ENCODE measurements at places on chromosomes 11 and 22.

DNA sequence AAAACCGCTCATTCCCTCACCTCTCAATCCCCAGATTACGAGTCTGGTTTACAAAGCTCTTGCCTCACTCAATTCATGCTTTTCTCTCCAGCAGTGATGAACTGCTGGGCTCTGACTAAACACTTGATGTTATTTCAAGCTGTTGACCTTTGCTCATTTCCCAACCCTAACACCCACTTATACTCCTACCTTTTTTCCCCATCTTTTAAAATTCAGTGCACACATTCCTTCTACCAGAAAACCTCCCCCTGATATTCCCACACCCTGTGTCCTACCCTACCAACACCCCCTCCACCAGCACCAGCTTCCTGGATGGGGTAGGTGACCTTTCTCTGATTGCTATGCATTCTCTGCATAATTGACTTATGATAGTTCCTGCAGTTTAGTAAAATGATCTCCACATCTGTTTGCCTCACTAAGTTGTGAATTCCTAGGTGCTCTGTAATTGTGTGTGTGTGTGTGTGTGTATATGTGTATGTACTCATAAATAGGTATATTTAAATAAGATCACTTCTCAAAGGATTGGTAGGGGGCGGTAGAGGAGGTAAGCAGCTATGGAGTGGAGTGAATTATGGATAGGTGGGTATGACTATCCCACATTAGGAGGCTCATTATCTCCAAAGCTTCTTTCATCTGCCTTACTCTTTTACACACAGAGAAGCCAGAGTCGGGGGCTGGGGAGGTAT lies 842 bp downstream of the HEPACAM start:
- peak; percentile 73 for DNase-seq

DNA sequence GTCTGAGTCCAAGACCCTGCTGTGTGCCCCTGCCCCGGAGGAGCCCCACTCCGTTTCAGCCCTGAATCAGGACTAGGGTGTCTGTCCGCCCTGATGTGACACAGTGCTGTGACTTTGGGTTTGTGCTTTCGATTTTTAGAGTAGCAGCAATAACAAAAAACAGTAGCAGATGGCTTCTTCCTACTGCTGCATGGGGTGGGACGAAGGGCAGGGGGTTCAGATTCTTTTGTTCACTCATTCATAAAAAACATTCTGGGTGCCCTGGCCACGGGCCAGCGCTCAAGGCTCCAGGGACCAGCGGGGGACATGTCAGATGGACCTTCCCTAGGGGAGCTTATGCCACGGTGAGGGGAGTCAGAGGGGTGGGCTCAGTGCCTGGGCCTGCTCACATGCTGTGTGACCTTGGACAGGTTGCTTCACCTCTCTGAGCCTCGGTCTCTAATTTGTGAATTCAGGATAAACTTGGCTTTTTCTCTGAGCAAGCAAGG lies 24.6 kb upstream of the PRR5 start:
- no peak for DNase-seq

DNA sequence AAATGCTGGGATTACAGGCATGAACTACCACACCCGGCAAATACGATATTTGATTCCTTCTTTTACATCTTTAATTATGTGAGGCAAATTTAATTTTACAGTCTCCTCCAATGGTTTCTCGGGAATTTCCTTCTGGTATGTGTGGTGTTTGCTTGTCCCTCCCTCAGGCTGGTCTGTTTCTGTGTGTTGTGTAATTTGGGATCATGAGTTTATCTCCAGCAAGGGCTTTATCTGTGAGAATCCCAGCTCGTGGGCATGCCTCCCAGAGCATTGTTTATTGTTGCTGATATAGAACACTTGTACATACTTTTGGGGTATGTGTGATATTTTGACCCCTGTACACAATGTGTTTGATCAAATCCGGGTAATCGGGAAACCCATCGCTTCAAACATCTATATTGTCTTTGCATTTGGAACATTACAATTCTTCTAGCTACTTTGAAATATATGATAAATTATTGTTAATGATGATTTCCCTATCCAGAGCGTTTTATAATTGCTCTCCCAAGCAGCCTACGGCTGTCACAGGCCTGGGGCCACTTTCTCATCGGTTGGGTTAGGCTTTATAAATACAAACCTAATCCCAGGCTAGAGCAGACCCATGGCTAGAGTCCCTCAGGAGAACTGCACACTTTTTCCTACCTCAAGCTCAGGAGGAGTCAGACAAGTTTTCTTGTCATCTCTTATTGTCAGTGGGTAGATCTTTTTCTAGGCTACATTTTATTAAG lies 15.0 kb upstream of the PRR5 start:
- DNase-seq: peak; percentile 78

GRCh38 chr11:21625982-21626381 lies 566.9 kb upstream of the ANO5 start:
- no peak for DNase-seq

DNA sequence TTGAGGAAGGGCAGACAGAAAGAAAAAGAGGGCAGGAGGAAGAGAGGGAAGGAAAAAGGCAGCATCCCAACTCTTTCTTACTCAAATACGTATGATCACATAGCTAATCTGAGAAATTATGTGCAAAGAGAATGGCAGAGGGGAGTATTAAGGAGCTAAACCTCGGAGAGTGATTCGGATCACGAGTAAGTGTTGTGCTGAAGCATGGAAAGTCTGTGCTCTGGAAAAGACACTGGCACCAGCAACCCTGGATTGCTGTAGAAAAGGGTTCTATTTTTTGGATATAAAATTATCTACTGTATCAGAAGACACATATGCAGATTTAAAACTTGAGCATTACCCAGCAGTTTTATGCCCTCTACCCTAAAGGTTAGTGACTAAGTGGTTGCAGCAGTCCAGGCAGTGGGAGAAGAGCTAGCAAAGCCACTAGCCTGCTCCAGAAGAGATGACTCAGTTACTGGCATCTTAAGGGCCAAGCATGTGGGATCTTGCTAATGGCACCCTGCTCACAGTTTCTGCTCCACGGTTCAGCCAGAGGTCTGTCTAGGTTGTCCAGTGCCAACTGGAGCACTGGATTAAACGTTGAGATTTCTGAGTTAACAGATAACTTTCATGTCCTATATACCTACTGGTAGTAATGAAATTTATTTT lies 151.7 kb downstream of the SWAP70 start:
- DNase-seq: peak; percentile 36

DNA sequence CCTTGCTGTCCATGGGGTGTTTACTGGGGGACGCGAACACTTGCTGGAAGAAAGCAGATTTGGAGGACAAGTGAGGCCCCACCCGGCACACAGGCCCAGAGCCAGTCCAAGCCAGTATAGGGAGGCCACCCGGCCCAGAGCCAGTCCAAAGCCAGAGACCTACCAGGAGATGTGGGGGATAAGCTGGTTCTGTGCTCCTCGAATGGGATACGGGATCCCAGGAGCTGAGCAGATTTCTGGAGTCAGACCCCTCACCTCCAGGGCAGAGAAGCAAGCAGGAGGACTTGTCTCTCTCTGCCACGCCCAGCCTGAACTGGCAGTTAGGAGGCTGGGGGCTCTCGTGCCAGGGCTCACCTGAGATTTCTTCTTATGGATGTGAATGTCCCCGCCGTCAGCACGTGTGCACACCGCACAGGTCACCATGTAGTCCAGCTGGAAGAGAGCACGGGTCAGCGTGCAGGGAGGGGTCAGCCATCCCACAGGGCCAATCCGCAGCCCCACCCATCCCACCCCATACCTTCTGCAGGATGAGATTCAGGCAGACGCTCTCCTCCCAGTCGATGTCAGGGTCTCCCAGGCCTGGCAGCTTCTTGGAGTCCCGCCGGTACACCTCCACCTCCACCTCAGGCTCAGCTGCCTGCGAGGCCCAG lies 35.3 kb downstream of the KIAA0930 start:
- no peak for DNase-seq

DNA sequence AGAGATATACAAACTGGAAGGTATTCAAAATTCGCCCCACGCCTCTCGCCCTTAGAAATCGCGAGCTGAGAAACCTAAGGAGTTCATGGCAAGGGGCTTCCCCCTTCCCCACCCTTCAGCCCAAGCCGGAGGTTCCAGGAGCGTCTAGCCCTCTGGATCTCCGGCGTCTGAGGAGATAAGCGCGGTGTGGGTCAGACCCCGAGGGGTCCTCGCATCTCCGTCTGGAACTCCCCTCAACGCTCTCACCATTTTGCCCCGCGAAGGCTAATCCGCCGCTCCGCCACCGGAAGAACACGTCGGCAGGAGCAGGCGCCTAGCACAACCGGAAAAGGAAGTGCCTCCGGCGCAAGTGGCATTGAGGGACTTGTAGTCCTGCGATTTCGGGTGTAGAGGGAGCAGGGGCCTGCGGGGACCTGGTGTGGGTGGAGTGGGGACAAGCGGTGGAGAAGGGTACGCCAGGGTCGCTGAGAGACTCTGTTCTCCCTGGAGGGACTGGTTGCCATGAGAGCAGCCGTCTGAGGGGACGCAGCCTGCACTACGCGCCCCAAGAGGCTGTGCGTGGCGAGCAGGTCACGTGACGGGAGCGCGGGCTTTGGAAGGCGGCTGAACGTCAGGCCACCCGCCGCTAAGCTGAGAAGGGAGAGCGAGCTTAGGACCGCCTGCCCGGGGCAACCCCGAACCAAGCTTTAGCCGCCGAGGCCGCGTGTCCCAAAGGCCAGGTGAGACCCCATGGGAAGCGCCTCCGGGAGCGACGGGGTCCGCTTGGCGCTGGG lies at the start of the genes FEN1 and TMEM258:
Gene FEN1, plus strand, starts transcription at position 602 of the 773 bp plus-strand sequence. CDS start 2,451 bp downstream, outside the sequence.
Gene TMEM258, minus strand, starts transcription at position 290 of the 773 bp plus-strand sequence. Its CDS starts 41 bp downstream, at position 249.
- DNase-seq: peak; percentile 94

- no peak for DNase-seq
Measured at GRCh38 chr11:118415062-118415738, 13.8 kb downstream of the ATP5MG start.

GRCh38 chr11:69094111-69094914 lies 45.6 kb downstream of the TPCN2 start:
- no peak for DNase-seq

GRCh38 chr22:35409783-35410662 lies 10.1 kb downstream of the MCM5 start:
- DNase-seq: no peak

DNA sequence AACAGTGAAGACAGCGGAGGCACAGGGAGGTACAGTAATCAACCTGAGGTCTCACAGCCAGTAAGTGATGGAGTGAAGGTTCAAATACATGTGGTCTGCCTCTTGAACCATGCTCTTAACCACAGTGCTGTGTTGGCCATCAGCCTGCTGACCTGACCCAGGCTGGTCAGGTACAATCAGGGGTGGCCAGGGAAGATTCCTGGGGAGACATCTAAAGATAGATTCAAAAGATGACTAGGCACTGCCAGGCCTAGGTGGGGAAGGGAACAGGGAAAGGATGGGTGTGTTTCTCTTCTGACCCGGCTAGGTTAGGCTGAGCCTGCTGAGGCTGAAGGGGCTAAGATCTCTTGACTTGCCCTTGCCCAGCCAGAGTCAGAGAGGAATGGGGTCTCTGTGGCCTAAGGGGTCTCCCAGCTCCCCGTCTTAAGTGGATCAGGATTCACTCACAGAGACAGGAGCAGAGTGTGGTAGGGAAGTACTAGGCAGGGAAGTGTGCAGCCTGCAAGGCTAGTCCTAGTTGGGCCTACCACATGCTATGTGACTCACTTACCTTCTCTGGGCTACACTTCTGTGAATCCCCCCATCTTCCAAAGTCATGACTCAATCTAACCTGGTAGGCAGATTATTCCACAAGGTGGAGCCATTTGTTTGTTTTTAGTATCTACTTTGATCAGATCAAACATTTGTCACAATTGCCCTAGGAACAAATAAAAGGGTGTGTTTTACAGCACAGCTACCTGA lies 10.4 kb upstream of the SREBF2 start:
- DNase-seq: peak; percentile 76

- no peak for DNase-seq
Measured at GRCh38 chr22:23547818-23548500, 32.1 kb downstream of the IGLL1 start.

DNA sequence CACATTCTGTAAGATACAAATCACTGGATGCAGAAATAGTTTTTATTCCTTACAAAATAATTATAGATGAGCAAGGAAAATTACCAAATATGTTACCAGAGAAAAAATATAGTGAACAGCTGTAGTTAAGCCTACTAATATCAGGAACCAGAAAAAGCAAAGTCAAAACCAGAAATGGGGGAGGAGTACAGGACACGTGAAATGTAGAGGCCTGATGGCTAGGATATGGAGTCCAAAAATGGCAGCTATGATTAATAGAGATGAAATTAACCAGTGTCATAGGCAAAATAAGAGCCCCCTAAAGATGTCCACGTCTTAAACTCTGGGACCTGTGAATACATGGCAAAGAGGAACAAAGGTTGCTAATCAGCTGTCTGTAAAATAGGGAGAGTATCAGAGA lies 34.1 kb downstream of the MRE11 start:
- no peak for DNase-seq

GRCh38 chr11:109769858-109770257 lies 323.3 kb upstream of the ZC3H12C start:
- DNase-seq: no peak

DNA sequence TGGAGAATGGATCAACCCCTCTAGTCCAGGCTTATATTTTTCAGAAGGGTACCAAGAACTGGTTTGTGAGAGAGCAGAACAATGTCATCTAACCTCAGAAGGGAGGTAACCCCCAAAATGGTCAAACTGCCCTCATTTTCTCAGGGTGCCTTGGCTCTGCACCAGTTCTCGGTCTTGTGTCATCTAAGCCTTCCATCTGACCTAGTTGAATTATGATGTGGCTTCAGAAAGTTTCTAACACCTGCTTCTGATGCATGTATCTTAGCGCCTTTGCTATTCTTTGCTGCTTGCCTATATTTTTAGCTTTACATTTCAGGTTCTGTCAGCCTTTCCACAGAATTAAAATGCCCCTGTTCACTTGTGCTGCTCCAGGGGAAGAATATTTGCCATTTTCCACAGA lies 91.7 kb upstream of the E2F8 start:
- DNase-seq: no peak

GRCh38 chr11:57056735-57057134 lies 68.0 kb downstream of the OR5AK2 start:
- no peak for DNase-seq

Measured in adipocyte (in vitro differentiated cells).